Glutamatergic neuron (in vitro differentiated cells): ENCODE measurements at places on chromosomes 12 and 14.

GRCh38 chr14:54681811-54682261, 114.9 kb downstream of the SAMD4A start:
- no peak for DNase-seq

DNA sequence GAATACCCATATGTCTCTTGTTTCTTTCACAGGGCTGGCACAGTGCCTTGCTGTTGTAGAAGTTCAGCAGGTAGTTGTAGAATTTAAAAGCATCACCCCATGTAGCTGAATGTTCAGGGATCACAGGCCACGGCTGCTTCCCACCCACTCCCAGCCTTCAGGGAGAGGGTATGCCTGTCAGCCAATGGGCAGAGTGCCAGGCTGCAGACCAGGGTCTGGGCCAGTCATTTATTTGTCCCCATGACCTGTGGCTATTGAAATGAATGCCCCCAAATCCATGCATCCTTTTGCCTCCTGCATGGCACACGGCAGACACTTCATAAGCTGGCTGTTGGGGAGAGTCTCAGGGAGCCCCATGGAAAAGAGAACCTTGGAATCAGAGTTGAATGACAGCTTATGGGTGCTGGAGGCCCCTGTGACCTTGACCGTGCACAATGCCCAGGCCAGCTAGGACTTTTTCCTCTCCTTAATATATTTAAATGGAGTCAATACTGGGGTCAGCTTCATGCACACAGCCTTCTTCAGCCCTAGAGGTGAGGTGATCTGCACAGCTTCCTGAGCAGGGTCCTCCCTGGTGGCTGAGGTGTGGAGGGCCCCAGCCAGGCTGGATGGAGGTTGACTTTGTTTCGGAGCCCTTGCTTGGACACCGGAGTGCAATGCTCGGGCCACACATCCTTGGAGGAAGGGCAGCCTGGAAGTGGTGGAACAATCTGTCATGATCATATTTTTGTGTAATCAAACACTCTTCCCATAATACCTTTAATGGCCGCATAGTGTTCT, 45.3 kb downstream of the PRMT8 start:
- no peak for DNase-seq

- no peak for DNase-seq
These were observed 1120.5 kb upstream of the FLRT2 start for GRCh38 chr14:84409435-84409834.

DNA sequence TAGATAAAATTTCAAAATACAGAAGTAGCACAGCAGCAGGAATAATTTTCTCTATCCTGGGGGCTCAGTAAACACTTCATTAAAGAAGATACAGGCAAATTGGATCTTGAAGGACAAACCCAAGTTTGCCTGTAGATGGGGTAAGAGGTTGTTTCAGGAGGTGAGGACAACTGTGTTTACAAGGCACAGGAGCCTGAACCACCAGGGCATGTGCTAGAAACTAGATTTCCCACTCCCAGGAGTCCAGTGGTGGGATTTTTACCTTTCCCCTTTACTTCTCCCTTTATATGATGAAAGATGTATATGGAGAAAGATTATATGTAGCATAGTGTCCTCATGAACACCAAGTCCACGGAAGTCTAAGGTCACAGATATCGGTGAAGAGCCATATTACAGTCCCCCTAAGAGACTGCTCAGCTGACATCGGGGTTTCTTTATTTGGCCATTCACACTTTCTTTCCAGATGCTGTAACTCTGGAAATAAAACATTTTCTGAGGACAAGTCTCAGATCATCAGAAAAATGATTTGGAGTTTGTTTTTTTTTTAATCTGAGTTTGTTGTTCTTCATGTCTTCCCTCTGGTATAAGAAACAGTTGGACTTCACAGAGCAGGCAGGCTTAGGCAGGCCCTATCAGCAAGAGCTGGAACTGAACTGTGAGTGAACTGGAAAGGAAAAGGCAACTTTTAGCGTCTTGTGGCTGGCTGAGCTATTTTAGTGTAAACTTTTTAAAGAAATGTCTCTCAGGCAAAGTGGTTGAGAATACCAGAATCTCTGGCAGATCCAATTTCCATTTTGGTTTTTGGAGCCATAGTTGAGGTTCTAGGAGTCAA, 8.0 kb upstream of the EVL start:
- DNase-seq: no peak

DNA sequence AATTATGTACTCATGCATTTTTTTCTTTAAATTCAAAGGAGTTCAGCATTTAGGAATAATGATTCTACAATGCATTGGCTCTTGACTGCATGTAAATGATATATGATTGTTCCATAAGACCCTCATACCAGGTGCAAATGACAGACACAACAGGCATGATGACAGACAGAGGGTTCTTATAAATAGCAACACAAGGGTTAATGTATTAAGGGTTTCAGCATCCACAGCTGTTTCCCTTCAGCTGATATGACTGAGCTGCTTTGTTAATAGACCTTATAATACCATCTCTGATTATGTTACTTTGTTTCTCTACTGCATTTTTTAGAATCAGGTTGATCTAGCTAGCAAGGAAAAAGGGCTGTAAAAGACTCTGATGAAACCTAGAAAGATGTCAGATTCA, 90.8 kb upstream of the TMTC2 start:
- no peak for DNase-seq

DNA sequence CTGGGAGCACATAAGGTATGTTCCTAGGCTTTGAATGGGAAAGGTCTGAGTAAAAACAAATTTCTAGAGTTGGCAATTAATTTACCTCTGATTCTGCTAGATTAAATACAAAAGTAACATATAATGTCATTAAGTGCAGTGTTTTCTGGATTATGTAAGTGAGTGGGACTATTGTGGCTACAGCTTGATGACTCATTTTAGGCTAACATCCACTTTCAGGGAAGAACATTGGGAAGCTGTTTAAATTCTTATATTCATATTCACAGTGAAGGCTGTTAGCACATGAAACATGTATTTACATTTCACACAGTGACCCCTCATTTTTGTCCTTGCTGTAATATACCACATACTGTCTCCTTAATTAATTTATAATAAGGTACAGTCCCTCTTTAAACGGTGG, 13.2 kb upstream of the BMAL2 start:
- no peak for DNase-seq

DNA sequence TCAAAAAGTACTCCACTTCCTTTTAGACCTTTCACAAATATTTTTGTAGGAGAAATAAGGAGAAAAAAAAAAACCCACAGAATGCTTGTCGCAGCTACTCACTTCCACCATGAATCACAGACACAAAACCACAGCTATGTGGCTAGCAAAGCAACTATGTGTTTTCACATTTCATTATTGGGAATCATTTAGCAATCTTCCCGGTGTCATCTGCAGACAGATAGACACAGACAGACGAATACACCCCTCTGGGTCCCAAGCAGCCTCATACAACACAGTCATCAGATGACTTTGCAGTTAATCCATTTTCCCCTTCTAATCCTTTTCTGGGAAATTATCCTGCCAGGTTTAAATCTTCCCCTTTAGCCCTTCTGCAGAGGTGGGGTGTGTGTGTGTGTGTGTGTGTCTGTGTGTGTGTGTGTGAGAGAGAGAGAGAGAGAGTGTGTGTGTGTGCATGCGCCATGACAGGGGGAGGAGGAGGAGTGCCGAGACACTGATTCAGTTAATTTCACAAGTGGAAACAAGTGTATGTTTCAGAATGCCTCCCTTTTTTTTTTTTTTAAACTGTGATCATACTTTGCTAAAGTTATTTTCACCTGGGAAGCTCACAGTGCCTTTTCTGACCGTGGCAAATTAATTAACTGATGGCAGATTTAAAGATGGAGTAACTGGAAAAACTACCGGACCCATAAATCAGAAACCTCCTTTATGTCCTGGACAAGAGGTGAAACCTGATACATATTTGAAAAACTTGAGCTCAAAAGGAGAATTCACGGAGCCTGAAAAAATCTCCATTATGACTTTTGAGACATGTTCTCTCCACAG, 39.9 kb downstream of the LTBP2 start:
- no peak for DNase-seq

DNA sequence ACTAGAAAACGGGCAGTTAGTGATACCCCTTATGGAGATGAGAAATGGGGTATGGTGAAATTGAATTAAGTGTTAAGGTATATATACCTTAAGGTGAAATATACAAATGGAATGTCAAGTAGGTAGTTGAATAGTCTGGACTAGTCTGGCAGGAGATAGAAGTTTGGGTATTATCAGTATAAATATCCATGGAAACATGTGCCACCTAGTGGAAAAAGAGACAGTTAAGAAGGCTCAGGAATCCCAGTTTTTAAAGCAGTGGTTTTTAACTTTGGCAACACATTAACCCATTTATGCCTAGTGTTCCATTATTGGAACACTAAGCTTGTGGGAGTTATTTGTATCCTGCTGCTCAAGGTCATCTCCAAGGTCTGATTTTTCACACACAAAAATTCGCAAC, 38.6 kb upstream of the TPH2 start:
- DNase-seq: no peak

- DNase-seq: no peak
These were observed 120.9 kb upstream of the LMO3 start for GRCh38 chr12:16726879-16727278.

DNA sequence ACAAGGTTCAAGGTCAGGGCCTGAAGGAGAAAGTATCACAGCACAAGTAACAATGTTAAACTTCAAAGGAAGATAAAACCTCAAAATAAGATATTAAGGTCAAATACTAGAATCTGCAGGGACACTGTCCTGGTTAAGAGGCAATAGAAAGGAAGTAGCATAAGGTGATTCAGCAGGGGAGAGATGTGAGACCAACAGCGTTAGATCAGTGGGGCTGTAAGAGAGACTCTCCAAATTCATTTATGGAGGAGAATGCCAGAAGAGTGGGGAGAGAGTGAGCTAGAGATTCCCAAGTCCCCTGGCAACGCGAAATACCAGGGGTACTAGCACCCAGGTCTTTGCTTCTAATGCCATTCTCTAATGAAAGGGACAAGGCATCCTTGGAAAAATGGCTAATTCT, 610.9 kb downstream of the DIO2 start:
- no peak for DNase-seq

DNA sequence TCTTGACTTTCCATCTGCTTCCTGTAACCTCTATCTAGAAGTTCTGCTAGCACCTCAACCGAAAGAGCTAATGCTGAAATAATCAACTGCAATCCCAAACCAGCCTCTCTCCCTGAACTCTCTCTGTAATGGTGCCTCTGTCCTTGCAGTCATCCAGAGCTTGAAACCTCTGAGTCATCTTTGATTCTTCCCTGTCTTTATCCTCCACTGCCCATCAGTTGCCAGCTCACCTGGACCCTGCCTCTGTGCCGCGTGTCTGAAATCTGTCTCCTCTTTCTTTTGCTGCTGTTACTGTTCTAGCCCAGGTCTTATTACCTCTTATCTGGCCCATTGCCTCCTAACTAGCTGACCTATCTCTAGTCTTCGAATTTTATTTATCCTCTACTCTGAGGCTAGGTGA, 15.5 kb downstream of the CLSTN3 start:
- no peak for DNase-seq

GRCh38 chr12:15899282-15899870, 11.8 kb upstream of the DERA start:
- DNase-seq: no peak

- no peak for DNase-seq
These were observed 220.0 kb downstream of the RASSF9 start for GRCh38 chr12:85616201-85616600.

DNA sequence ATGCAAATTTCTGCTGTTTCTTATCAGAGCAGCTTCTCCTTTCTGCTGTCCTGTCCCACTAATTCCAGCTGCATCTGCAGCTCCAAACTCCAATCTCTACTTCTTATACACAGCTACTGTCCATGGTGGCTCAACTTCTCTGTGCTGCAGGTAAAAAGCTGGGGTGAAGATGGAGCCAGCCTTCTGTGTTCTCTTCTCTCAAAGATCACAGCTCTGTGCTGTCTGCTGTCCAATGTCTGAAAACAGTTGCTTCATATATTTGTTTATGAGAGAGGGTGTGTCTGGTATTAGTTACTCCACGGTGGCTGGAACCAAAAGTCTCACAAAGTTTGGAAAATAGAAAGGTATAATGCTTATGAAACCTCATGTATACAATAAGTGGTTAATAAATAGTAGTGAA, 445.8 kb upstream of the TBX3 start:
- DNase-seq: no peak

DNA sequence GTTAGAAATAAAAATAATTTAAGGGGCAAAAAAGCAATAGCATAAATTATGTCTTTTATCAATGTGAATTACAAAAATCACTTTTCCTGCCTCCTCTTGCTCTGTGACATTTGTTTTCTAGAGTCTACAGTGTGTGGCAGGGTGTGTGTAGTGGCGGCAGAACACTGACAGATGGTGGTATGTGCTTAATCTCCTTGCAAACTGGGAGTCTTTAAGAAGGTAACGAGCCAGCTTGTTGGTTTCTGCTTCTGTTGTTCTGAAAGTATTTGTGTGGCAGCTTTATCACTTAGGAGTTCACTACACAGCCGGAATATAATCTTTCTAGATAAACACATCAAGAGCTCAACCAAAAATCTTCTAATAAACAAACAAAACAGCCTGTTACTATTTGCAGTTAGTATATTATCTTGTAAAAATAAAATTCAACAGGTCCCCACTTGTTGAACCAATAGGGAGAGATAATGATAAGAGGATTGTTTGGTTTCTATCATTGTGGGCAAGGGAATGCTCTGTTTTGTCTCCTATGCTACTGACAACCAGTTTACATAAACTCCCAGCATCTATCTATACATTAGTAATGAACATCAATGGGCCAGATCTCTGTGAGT, 13.0 kb downstream of the CDKL1 start:
- no peak for DNase-seq

DNA sequence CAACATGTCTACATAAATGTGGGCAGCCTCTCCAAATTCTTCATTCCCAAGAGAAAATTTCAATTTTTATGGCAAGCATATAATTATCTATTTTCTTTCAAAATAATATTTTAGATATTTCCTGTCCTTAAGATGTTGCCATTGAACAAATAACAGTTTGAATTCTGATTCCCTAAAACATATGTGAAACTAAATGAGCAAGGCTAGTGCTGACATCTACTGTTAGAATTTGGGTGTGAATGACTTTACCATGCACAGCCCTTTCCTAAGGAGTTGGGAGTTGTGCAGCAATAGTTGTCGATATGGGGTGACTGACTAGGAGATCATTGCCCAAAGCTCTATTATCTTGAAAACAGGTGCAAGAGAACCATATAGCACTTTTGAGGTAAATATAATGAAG, 108.2 kb upstream of the SLC38A4 start:
- DNase-seq: no peak

GRCh38 chr12:29695026-29695425, 88.7 kb downstream of the TMTC1 start:
- no peak for DNase-seq

DNA sequence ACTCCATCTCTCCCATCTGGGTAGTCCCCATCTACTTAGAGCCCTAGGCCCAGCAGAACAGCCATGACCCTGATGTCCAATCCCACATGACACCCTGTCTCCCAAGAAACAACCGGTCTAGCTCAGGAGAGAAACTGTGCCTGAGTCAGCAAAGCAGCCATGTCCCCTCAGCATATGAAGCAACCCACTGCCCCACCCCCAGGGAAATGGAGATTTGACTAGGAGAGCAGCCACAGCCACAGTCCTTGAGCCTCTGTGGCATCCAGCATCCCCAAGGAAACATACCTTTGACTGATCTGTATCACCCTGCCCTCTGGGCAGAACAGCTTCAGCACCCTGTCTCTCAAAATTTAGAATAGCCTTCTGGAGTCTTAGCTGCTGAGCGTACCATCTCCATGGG, 641.9 kb upstream of the FBXO33 start:
- DNase-seq: no peak

GRCh38 chr12:18165422-18165871, 75.5 kb upstream of the RERGL start:
- no peak for DNase-seq

GRCh38 chr14:59333668-59334067, 131.5 kb downstream of the GPR135 start:
- DNase-seq: no peak

GRCh38 chr12:72368298-72368697, 96.1 kb downstream of the TRHDE start:
- no peak for DNase-seq
